ENCODE measurements at places on chromosomes 1 and 21. TPM values are rescaled to one million over a fixed set of nuclear protein-coding genes. Genes with fewer than 3 reads are reported as not detected.
A peak's percentile ranks its signal among the peaks of the same experiment; 100 is the strongest.

- DNase-seq = no peak
- no peaks in the 10 kb centered on the region for H3K36me3 ChIP-seq
- peaks cover 65% of the 10 kb centered on the region for H3K4me1 ChIP-seq
- H3K27ac ChIP-seq = no peak overlapping the region
Measured at GRCh38 chr1:227926216-227926791, 21.4 kb downstream of the WNT9A start.

GRCh38 chr1:8789314-8790214, 27.9 kb downstream of the RERE start:
- no peak for DNase-seq
- H3K27me3 ChIP-seq = no peaks in the 10 kb centered on the region
- no peak overlapping the region for H3K27ac ChIP-seq
- H3K4me3 ChIP-seq = no peak overlapping the region
- H3K4me1 ChIP-seq = no peaks in the 10 kb centered on the region

GRCh38 chr1:214379236-214379970, 98.4 kb downstream of the SMYD2 start:
- no peak overlapping the region for H3K27ac ChIP-seq
- DNase-seq = no peak
- no peaks in the 10 kb centered on the region for H3K27me3 ChIP-seq
- H3K4me3 ChIP-seq = no peak overlapping the region
- no peaks in the 10 kb centered on the region for H3K4me1 ChIP-seq

Gene FMN2
- total RNA-seq = 24.5 TPM

GRCh38 chr1:34164771-34165391, at the start of gene CSMD2:
Gene CSMD2 (minus strand): TSS chr1:34165230. CDS start chr1:34165097, 133 bp downstream.
- H3K4me3 ChIP-seq = peak within 1 kb of the TSS; percentile 54
- H3K4me1 ChIP-seq = peaks cover 12% of the 10 kb centered on the region
- H3K27me3 ChIP-seq = no peaks in the 10 kb centered on the region
